ENCODE measurements at places on chromosomes 6 and 20.
A peak's percentile ranks its signal among the peaks of the same experiment; 100 is the strongest.

GRCh38 chr20:61330441-61330840 lies 78.4 kb downstream of the CDH4 start:
- DNase-seq, result no peak

GRCh38 chr6:77466451-77467437 lies 3.5 kb upstream of the HTR1B start:
- DNase-seq, result peak; percentile 53

GRCh38 chr20:17825252-17825959 lies 125.6 kb downstream of the BANF2 start:
- peak; percentile 57 for DNase-seq

DNA sequence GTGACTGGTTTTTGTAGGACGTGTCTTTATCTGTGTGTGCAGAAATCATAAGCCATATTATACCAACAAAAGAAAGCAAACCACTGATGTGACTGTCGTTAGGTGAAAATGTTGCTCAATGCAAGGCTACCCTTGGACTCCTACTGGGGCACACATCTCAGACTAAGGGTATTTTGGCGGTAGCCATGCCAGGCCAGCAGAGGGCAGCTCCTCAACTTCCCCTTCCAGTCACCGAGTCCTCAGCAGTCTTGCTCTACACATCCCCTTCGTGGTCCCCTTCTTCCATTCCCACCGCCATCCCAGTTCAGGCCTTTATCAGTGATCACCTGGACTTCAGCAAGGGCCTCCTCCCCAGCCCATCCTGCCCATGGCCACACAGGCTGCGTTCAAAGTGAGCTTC lies 113.7 kb upstream of the GGTLC1 start:
- DNase-seq, result peak; percentile 24

DNA sequence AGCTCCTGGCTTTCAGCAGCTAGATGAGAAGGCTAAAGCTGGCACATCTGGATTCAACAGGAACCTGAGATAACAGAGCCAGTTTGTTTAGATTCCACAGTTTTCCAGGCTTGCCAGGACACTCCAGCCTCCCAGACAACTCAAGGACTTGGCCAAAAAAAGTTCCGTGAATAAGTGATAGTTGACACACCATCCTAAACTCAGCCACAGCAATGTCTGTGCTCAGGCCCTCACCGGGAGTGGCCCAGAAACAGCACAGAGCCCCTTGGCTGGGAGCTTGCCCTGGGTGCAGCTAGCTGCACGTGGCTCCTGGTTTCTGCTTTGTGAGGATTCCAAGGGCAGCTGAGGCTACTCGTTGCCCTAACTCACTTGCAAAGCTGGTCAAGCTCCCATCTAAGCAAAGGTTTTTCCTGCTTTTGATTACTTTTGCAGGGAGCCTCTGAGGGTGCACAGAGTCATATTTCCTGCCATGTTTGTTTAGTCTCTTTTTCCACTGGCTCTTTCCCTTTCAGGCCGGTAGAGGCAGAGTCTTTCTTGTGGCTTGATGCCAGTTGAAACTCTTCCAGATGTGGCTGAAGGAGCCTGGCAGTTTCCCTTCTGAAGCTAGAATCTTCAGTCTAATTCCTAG lies 118.3 kb upstream of the ECI2 start:
- peak; percentile 87 for DNase-seq

- no peak for DNase-seq
Measured at GRCh38 chr20:37723668-37724067, 29.8 kb downstream of the CTNNBL1 start.

GRCh38 chr6:17519120-17519519 lies 81.0 kb upstream of the FAM8A1 start:
- peak; percentile 6 for DNase-seq

DNA sequence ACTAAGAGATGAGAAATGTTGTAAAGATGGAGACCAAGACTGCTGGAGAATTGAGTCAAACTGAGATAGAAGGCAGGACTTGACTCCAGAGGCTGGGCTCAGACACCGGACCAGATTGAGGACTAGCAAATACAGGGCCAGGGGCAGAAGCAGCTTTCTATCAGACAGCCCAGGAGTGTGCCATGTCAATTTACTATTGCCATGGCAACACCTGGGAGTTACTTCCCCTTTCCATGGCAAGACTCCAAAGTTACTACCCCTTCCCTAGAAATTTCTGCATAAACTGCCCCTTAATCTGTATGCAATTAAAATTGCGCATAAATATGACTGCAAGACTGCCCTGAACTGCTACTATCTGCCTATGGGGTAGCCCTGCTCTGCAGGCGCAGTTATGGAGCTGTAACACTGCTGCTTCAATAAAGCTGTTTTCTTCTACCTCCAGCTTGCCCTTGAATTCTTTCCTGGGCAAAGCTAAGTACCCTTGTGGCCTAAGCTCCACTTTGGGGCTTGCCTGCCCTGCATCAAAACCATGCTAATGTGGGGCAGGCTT lies 90.1 kb upstream of the EDN1 start:
- no peak for DNase-seq

DNA sequence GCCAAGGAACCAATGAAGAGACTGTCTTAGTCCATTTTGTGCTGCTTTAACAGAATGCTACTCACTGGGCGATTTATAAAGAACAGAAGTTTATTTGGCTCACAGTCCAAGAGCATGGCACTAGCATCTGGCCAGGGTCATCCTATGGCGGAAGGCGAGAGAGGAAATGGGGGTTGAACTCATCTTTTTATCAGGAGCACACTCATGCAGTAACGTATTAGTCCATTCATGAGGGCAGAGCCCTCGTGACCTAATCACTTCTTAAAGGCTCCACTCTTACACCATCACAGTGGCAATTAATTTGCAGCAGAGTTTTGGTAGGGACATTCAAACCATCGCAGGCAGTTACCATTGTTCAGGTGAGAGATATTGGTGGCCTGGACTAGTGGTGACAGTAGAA lies 8.5 kb downstream of the ARFGEF2 start:
- DNase-seq, result peak; percentile 43

- peak; percentile 79 for DNase-seq
Measured at GRCh38 chr6:25476126-25476525, 175.9 kb upstream of the SCGN start.

Measured in cardiac fibroblast (primary cell).